ENCODE measurements at places on chromosomes 11 and 22.

GRCh38 chr11:92866679-92867282 lies 102.7 kb upstream of the MTNR1B start:
- no peak for DNase-seq

DNA sequence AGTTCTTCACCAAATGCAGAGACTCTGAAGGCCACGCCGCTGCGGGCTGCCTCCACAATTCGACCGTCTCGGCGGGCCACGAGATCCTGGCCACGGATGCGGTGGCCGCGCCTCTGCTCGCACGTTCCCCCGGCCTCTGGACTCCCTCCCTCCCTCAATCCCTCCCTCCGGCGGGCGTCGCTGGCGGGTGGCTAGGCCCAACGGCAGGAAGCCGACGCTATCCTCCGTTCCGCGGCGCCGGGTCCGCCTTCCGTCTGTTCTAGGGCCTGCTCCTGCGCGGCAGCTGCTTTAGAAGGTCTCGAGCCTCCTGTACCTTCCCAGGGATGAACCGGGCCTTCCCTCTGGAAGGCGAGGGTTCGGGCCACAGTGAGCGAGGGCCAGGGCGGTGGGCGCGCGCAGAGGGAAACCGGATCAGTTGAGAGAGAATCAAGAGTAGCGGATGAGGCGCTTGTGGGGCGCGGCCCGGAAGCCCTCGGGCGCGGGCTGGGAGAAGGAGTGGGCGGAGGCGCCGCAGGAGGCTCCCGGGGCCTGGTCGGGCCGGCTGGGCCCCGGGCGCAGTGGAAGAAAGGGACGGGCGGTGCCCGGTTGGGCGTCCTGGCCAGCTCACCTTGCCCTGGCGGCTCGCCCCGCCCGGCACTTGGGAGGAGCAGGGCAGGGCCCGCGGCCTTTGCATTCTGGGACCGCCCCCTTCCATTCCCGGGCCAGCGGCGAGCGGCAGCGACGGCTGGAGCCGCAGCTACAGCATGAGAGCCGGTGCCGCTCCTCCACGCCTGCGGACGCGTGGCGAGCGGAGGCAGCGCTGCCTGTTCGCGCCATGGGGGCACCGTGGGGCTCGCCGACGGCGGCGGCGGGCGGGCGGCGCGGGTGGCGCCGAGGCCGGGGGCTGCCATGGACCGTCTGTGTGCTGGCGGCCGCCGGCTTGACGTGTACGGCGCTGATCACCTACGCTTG lies at the start of gene FUT4:
FUT4 (plus strand) TSS at position 227 of the 951 bp plus-strand sequence; CDS start at position 440, 213 bp downstream.
- DNase-seq: peak; percentile 71

DNA sequence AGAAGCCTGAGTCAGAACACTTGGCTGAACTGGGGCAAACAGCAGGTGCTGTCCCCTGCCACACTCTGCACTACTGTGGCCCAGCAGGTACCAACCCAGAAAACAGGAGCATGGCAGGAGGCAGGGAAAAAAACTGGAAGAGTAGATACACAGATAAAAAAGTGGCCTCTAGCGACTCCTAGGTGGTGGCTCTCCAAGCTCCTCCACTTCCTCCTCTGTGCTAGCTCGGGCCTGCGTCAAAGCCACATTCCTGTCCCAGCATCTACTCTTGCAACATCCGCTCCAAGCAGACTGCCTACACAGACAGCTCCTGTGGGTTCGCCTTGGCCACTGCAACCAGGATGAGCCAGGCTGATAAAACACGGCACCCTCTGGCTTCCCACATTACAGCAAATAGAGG lies 6.9 kb downstream of the OR8B12 start:
- DNase-seq: no peak

DNA sequence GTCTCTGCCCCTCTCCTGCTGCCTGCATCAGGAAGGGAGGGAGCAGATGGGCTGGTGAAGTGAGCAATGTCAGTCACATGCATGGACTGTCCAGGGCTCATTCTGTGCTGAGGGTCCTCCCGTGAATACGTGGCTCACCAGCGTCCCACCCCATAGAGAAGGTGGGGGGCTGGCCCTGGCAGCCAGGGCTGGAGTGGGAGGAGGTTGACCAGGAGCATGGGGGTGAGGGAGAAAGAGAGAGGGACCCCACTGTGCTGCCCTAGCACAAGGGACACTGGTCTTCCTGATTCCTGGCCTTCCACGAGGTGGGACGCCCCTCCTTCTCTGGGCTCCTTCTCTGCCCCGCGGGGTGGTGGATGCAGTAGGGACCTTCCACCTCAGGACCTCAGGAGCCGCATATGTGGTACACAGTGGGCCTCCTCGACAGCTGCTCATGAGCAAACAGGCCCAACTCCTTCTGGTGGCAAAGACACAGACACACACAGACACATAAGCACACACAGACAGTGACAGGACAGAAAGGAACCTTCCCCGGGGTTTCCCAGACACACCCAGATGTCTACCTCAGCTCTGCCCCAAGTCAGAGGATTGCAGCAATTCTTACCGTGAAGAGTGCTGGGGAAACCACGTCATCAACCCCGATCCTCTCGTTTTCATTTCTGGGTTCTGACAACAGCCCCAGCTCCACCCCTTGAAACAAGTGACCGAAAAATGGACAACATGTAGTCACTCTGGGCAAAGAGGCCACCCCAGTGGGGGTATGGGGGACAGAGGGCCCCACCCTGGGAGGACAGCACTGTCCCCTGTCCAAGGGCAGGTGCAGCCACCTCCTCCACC lies 3.6 kb upstream of the APOBEC3A start:
- peak; percentile 85 for DNase-seq

DNA sequence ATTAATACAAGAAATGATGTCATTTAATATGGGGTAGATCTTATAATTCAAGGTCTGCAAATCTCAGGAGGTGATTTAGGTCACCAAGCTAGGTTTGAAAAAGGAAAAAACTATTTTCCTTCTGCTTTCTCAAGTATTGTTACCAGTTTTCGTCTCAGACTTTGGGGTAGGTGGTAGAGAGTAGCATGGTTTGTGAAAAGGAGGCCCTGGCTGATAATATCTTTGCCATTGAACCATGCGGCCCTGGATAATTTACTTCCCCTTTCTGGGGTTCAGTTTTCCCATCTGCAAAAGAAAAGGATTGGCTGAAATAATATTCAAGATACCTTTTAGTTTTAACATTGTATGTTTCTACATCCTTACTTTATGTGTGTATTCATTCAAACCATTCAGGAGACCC lies 92.1 kb downstream of the WNT11 start:
- no peak for DNase-seq

DNA sequence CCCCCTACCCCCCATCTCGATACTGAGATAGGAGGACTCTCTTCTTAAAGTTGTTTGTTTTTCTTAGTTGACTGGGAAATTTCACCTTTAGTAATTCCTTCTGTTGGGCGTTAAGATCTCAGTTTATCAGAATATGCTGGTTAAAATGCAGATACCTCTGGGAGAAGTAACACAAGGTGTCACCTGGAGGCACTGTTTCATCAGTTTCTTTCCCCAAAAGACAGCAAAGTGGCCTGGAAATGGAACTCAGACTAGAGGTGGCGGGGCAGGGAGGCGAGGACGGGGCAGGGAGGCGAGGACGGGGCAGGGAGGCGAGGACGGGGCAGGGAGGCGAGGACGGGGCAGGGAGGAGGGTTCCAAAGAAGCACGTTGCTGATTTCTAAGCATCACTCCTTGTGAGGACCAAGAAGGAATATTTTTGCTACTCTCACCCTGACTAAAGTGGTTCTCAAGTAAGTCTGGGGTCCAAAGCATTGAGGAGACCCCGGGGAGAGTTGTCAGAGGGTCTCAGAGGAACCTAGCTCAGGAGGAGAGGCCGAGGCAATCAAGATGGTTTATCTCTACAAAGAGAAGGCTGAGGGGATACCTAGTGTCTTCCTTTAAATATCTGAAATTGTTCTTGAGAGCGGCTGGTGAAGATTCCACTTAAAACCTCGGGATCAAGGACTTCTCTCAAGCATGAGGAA lies 147.0 kb upstream of the B3GAT1 start:
- DNase-seq: no peak

GRCh38 chr11:67303835-67304411 lies 593 bp downstream of the SSH3 start:
- DNase-seq: no peak

- no peak for DNase-seq
These were observed 1190.3 kb upstream of the RAG2 start for GRCh38 chr11:37788141-37788877.

GRCh38 chr11:133904818-133905515 lies 51.8 kb downstream of the IGSF9B start:
- DNase-seq: no peak

- no peak for DNase-seq
These were observed 25.4 kb downstream of the LARGE2 start for GRCh38 chr11:45947885-45948284.

- DNase-seq: no peak
These were observed 256.9 kb upstream of the NARS2 start for GRCh38 chr11:78831571-78831970.

- DNase-seq: no peak
These were observed 54.7 kb upstream of the KIRREL3 start for GRCh38 chr11:127055236-127055635.

DNA sequence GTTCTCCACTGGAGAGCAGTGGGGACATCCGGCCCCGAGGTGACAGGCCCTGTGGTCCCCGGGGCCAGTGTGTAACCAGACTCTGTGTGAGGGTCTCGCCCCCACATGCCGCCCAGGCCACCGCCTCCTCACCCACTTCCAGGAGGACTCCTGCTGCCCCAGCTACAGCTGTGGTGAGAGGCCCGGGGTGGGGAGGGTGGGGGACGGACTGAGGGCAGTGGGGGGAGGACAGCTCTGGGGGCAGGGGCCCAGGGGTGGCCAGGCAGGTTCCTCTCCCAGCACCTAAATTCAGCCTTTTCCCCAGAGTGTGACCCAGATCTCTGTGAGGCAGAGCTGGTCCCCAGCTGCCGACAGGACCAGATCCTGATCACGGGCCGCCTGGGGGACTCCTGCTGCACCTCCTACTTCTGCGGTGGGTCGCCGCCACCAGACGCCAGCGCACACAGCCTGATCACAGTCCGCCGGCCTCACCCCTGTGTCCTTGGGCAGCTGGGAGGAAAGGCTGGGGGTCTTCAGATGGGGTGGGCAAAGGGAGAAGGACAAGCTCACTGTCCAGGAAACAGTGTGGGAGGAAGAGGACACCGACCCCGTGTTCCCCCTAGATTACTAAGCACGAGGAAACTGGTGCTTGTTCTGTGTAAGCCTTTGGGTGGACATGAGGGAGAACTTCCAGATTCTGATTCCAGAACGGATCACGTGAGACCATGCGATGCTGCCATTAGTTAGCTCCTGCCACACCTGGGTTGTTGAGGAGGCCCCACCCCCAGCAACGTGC lies 84.4 kb upstream of the MYOD1 start:
- DNase-seq: no peak

- DNase-seq: no peak
These were observed 5.8 kb downstream of the SUSD2 start for GRCh38 chr22:24186892-24187670.

- no peak for DNase-seq
These were observed 5.9 kb upstream of the TP53AIP1 start for GRCh38 chr11:128948583-128948982.

- DNase-seq: no peak
These were observed 60.4 kb downstream of the SBF2 start for GRCh38 chr11:10233581-10233980.

GRCh38 chr22:49179175-49179574 lies 648.5 kb downstream of the BRD1 start:
- DNase-seq: no peak

GRCh38 chr22:23222033-23222792 lies 41.9 kb downstream of the BCR start:
- no peak for DNase-seq

GRCh38 chr11:112511911-112512310 lies 251.3 kb upstream of the PLET1 start:
- no peak for DNase-seq

- no peak for DNase-seq
These were observed 11.8 kb downstream of the PRDM11 start for GRCh38 chr11:45158210-45158731.

Measured in CD4-positive, alpha-beta T cell treated with Interleukin-15 for 1 hour (primary cell).